Tibial nerve (tissue), 4 donors: ENCODE measurements at places on chromosomes 6 and 20. TPM values are rescaled to one million over a fixed set of nuclear protein-coding genes. Genes with fewer than 3 reads are reported as not detected.

Gene SCRT2
- total RNA-seq, result not detected

Gene TSPO2
- total RNA-seq, result not detected

Gene EDN3
- 2.9 TPM for total RNA-seq

Gene SIGLEC1
- 14.9 TPM for total RNA-seq

Gene PHACTR2
- 76.2 TPM for total RNA-seq

Gene APOM
- 0.63 TPM for total RNA-seq
